Ascending aorta (tissue), 2 donors: ENCODE measurements at places on chromosomes 12 and 14. TPM values are rescaled to one million over a fixed set of nuclear protein-coding genes. Genes with fewer than 3 reads are reported as not detected.

The KLRD1 gene
- 0.11 TPM for total RNA-seq

The TMED10 gene
- total RNA-seq: 190 TPM

The COPS7A gene
- 221 TPM for total RNA-seq

The OR11G2 gene
- total RNA-seq: not detected

The ACOT4 gene
- 1.9 TPM for total RNA-seq

GRCh38 chr12:107718606-107719005, 33.0 kb downstream of the PWP1 start:
- no peak for DNase-seq

GRCh38 chr14:24609655-24610344, at the start of gene GZMH:
Gene GZMH (minus strand): TSS chr14:24609685. CDS start chr14:24609613, 72 bp downstream.
- no peak for DNase-seq

GRCh38 chr12:127987199-127987901, 279.6 kb upstream of the TMEM132C start:
- DNase-seq: no peak

DNA sequence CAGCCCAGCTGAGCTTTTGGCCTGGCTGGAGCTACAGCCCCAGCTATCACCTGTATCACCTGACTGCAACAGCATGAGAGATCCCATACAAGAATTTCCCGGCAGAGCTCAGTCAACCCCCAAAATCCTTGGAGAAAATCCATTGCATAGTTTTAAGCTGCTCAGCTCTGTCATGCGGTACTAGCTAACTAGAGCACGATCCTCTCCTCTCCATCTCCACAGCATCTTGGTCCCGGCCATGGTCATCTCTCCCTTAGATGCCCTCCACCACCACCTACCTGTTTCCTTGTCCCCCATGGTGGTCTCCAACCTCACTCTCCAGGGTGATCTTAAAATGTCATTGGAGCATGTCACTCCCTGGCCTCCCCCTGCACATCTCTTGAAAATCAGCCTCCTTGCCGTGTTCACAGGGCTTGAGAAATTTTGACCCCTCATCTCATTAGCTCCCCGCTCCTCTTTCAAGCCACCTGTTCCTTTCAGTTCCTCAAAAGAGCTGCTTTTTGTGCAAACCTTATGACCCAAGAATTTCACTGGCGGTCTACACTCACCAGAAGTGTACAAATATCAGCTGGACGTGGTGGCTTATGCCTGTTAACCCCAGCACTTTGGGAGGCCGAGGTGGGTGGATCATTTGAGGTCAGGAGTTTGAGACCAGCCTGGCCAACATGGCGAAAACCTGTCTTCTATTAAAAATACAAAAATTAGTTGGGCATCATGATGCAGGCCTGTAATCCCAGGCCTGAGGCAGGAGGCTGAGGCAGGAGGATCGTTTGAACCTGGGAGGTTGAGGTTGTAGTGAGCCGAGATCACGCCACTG, 8.1 kb upstream of the CLMN start:
- no peak for DNase-seq

- no peak for DNase-seq
Observed at GRCh38 chr12:117363056-117363662, 1.7 kb upstream of the NOS1 start.

- DNase-seq: no peak
Observed at GRCh38 chr14:34619471-34619870, 10.5 kb downstream of the SNX6 start.

DNA sequence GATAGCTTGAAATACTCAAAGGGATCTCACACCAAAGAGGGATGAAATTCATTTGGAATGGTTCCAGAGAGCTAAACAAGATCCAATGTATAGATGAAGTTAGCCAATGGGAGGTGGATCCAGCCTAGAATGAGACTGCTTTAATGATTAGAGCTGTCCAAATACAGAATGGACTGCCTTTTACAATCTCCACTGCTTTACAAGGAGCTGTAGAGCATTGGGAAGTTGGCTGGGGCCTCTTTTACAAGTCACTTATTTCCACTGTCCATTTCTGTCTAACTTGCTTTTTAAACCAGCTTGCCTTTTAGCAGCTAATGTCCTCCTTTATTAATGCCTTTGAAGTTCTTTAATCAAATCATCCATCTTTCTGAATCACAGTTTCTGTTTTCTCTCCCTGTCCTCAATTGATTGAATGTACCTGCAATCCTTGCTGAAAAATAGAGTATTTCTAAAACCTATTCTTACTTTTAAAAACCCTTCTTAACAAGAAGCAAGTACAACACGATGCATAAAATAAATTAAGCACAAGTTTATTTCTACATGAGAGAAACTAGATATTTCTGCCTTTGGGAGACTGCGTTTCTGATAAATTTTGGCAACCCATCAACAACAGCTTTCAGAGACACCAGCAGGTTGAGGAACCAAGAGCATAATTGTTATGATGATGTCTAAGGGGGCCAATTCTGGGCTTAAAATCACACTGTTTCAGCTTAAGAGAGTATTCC, 3.4 kb upstream of the ATP2A2 start:
- no peak for DNase-seq

DNA sequence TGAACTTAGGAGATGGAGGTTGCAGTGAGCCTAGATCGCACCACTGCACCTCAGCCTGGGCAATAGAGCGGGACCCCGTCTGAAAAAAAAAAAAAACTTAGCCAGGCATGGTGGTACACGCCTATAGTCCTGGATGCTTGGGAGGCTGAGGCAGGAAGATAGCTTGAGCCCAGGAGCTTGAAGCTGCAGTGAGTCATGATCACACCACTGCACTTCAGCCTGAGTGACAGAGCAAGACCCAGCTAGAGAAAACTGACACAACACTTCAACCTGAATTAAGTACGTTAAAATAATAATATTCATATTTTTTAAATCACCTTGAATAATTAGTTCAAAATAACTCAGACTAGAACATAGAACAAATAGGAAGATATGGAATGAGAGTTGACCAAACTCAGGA, 5.7 kb upstream of the CATSPERB start:
- DNase-seq: no peak

DNA sequence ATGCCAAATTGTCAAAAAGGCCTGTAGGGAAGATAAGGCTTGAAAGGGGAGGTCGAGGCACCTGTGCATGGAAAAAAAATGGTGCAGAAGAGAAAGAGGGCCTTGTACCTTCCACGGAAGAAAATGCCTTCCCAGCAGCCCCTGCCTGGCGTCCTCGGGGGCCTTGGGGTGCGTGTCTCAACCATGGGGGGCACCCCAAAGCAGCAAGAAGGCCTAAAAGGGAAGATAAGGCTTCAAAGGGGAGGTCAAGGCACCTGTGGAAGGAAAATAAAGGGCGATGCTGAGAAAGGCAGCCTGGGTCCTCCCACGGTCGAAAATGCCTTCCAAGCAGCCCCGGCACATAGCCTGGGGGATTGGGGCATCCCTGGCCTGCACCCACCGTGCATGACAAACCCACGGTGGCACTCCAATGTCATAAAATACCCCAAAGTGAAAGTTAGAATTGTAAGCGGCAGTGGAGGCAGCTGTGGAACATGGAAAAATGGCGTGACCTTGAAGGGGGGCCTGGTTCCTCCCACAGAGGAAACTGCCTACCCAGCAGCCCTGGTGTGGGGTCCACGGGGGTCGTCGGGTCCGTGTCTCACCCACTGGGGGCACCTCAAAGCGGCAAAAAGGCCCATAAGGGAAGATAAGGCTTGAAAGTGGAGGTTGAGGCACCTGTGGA, 275.0 kb downstream of the ALG10 start:
- DNase-seq: no peak

GRCh38 chr12:94133964-94134795, 14.2 kb upstream of the PLXNC1 start:
- no peak for DNase-seq

- DNase-seq: no peak
Observed at GRCh38 chr12:14846042-14846587, 2.8 kb upstream of the ART4 start.
